CD4-positive, alpha-beta T cell treated with Interleukin-4 for 4 hours (primary cell): ENCODE measurements at places on chromosomes 6 and 20.

DNA sequence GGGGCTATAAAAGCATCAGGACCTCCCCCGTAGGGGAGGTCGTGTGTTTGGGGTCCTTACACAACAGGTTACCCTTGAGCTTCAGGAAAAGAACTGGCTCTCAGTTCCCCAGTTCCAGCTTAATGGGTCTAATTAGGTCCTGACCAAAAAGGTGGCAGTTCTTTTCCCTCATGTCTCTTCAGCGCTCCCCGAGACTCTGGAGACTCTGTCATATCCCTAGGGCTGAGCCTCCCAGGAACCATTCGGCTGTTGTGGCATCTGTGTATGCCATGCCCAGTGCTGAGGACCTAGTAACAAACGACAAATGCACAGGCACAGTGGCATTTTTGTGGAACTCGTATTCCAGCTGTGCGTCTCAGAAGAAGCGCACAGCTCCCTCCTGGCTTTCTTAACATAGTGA lies 14.6 kb downstream of the PRDM1 start:
- no peak for DNase-seq

- no peak for DNase-seq
These were observed 12.3 kb downstream of the DDX27 start for GRCh38 chr20:49231471-49231870.

GRCh38 chr20:23340524-23340923 lies 10.1 kb upstream of the NXT1 start:
- no peak for DNase-seq

- no peak for DNase-seq
These were observed 220.3 kb downstream of the PREX1 start for GRCh38 chr20:48607544-48607865.

GRCh38 chr6:157869673-157870302 lies 46.7 kb downstream of the SNX9 start:
- no peak for DNase-seq

DNA sequence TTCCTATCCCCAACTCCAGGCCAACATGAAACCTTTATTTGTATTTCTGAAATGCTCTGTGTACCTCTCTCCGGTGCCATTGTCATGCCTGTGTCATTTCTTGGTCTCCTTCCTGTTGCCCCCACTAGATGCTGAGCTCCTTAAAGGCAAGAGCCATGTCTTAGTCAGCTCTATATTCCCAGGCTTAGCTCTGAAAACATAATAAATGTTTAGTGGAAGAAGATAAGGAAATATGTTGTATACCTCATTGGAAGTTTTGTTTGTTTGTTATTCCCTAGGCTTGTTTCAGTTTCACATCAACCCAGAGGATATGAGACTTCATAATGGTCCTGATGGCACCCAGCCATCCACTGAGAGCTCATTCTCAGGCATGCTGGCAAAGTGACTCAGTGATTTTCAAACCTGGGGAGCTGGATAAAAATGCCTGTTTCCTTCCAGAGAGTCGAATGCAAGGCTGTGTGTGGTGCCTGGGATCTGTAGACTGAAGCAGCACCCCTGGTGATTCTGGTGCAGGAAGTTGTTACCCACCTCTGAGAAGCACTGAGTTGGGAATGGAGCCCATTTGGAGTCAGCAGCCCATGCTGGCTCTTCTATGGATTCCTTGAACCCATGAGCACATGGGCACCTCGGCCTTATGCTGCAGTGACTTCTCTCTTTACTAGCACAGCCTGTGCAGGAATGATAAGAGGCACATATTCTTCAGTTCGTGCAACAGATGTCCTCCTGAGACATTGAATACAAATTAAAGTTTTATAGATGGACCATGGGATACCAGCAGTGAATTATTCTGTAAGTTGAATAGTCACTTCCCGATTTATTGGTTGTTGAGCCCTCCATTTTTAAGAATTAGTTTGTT lies 205.2 kb downstream of the FARS2 start:
- no peak for DNase-seq

DNA sequence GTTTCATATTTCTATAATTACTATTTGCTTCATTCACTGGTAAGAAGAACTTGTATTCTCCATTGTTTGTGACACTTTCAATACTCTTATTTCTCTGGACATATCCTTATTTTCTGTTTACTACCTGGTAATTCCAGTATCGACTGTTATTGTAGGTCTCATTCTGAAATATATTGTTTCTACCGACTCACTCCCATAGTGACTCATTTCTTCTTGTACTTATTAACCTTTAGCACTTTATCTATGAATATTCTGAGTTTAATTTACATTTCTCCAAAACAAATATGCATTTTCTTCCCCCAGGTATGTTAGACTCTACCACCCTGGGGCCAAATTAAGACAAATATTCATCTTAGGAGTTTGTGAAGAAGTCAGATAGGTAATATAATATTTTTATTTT lies 164.5 kb upstream of the BTBD3 start:
- DNase-seq = no peak

GRCh38 chr20:17699931-17700351 lies at the start of gene BANF2:
Gene BANF2 (plus strand): TSS chr20:17699966. CDS start chr20:17725026, 25,060 bp downstream.
- DNase-seq = no peak

GRCh38 chr6:131013495-131013894 lies 49.5 kb downstream of the EPB41L2 start:
- no peak for DNase-seq

- DNase-seq = no peak
These were observed 54.5 kb downstream of the RIPOR3 start for GRCh38 chr20:50636601-50637540.

- no peak for DNase-seq
These were observed 1.4 kb downstream of the NCOA6 start for GRCh38 chr20:34824026-34824425.

DNA sequence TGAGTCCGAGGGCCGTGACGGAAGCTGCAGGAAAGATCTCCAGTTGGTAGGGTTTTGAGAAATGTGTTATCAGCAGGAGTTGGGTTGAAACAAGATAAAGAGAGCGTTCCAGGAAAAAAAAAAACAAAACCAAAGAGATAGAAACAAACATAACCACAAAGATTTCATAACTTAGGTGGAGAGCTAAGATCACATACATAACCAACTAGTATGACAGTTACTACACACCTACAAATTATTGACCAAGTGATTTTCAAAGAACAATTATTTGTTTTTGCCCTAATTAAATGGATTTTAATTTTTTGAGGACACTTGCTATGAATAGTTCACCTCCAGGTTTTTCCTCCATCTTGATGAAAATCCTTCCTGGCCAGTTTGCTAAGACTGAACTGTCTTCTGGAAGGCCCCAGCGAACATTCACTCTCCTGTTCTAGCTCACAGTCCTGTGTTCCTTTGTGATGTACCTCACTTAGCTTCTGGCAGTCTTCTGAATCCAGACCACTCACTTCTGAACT lies 69.4 kb downstream of the SNX9 start:
- DNase-seq = no peak

GRCh38 chr6:3585320-3585935 lies 128.6 kb upstream of the SLC22A23 start:
- DNase-seq = no peak

DNA sequence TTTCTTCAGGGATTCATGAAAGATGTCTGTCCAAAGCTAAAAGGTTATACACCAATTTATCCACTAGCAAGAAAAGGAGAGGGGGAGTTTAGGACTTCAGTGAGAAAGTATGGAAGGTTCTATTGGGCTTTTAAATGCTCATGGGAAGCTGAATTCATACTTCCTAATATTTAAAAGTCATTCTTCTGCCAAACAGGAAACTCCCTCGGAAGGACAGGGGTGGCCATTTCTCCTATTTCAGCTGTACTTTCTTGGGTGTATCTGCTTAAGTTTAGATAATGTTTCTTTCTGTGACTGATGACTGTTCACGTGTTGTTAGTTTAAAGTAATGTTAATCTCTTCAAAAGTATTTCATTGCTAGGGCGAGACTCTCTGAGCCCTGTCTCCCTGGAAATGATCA lies 80.5 kb upstream of the IFNGR1 start:
- no peak for DNase-seq

GRCh38 chr6:41638002-41638934 lies at the start of gene MDFI:
Gene MDFI (plus strand): TSS chr6:41638468. CDS start chr6:41638750, 282 bp downstream.
- DNase-seq = no peak

DNA sequence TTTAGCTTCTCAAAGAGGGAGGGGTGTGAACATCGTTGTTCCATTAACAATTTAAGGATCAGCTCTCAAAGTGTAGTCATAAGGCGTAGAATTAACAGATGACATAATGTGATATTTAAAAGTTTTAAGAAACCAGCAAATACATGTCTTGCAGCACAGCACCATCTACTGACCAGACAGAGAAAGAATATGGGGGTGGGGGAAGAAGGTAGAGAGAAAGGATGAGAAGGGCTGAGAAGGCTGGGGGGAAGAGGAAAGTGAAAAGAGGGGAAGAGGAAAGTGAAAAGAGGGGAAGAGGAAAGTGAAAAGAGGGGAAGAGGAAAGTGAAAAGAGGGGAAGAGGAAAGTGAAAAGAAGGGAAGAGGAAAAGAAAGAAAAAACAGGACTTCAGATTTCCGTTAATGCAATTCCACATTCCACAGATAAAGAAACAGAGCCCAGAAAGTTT lies 80.9 kb downstream of the HAO1 start:
- DNase-seq = no peak

GRCh38 chr6:29734046-29735018 lies 11.1 kb downstream of the HLA-F start:
- no peak for DNase-seq

DNA sequence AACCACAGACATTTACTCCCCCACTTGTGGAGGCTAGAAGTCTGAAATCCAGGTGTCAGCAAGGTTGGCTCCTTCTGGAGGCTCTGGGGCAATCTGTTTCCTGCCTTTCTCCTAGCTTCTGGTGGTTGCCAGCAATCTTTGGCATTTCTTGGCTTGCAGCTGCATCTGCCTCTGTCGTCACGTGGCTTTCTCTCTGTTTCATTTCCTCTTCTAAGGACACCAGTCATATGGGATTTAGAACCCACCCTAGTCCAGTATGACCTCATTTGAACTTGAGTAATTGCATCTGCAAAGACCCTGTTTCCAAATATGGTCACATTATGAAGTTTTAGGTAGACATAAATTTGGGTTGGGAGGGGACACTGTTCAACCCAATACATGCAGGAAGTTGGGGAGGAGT lies 56.2 kb upstream of the EPB41L1 start:
- DNase-seq = no peak

GRCh38 chr20:63639093-63639975 lies 12.4 kb upstream of the GMEB2 start:
- DNase-seq = peak; percentile 91

GRCh38 chr6:136037876-136038460 lies 186.5 kb downstream of the PDE7B start:
- no peak for DNase-seq

DNA sequence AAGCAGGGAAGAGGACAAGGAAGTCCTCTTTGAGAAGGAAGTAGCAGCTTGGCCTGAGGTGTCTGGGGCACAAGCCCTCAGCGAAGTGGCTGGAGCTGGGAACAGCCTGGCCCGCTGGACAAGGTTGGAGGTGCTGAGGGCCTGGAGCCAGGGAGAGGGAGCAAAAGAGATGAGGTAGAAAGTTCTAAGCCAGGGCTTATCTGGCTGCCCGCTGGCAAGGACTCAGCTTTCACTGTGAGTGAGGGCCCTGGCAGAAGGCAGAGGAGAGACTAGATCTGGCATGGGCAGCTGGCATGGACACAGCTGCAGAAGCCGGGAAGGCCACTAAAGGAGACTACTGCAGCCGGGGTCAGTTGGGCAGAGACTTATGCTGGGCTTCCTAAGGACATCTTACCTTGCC lies 21.8 kb upstream of the PCMTD2 start:
- no peak for DNase-seq

DNA sequence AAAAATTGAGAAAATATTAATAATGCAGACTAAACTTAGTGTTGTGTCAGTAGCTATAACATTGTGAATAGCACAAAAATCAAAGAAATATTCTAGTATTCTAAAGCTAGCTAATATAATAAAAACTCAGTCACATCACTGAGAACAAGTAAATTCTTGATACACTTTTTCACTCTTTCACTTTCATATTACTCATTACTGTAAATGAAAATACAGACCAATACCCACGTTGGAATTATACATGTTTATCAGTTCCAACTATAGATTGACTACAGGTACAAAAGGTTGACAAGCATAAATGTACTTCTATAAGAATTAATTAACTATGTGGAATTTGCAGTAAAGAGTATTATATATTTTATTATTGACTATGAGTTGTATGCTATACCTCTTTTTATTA lies 1043.4 kb upstream of the FLRT3 start:
- DNase-seq = no peak

- no peak for DNase-seq
These were observed 248.4 kb upstream of the AGPAT4 start for GRCh38 chr6:161522276-161522675.

DNA sequence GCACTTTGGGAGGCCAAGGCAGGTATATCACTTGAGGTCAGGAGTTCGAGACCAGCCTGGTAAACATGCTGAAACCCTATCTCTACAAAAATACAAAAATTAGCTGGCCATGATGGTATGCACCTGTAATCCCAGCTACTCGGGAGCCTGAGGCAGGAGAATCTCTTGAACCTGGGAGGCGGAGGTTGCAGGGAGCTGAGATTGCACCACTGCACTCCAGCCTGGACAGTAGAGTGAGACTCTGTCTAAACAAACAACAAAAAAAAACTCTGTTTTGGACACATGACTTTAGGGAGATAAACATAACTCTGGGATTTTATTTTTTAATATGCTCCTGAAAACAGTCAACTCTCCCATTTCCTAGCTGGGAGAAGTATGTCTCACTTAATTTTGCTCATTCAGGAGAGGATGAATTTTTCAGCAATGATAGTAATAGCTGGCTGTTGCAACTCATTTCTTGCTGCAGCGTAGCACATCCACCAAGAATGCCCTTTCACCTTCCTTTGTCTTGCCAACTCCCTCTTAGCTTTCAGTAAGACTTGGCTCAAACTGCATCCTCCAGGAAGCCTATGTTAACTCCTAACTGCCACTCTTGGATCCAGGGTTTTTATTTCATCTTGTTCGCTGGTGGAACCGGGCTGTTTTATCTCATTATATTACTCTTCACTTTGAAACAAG lies 24.3 kb downstream of the TOP1 start:
- DNase-seq = no peak

- peak; percentile 1 for DNase-seq
These were observed 67.1 kb downstream of the SCAF8 start for GRCh38 chr6:154800338-154800737.

GRCh38 chr20:8858181-8858787 lies 210.6 kb upstream of the PLCB4 start:
- DNase-seq = no peak

DNA sequence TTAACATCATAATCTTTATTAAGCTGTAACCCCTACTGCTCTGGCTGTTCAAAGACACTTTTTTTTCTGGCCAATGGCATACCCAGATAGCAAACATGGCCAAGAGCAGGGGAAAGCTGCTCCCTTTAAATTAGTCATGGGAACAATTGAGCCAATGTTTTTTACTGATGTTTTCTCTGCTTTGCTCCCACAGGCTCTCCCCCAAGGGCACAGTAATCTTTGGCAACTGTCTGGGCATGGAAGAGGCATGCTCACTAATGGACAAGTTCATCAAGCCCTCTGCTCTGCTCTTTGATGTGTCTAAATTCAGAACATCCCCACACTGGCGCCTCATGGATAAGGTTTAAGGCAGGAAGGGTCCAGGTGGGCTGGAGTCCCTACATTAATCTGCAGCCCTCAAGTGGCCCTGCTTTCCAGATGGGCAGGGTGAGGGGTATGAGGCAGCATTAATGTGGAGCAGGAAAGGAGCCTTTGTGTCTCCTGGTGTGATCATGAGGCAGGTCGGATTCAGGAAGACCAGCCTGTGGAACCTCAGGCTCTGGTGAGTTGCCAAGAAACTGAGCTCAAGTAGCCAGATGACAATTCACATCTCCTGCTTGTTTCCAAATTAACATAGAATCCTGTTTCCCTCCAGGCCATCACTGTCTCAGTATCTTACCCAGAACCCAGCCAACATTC lies 227.0 kb upstream of the CST7 start:
- no peak for DNase-seq

GRCh38 chr6:6317825-6318733 lies 2.4 kb downstream of the F13A1 start:
- DNase-seq = no peak
